ENCODE measurements at places on chromosomes 2 and 18.

GRCh38 chr2:107615039-107615438, 211.7 kb upstream of the RGPD4 start:
- DNase-seq: no peak

GRCh38 chr18:8780227-8780626, 74.9 kb downstream of the MTCL1 start:
- DNase-seq: no peak

DNA sequence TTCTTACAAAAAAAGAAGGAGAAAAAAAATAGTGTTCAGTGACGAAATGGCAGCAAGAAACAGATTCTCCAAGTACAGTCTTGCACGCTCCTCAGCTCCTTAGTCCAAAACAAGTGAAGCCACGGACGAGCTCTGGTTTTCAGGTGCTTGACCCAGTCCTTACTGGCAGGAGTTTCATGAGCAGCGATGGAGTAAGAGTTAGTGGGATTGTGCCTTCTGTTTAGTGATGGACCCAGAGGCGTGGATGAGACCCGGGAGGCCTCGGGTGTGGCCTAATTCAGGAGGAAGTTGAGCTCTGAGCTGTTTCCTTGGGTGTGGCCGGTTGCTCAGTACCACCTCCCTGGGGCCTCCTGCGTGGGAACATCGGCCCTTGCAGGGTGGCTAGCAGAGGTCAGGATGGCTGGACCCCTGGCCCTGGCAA, 52.0 kb downstream of the KIF5C start:
- peak; percentile 4 for DNase-seq

DNA sequence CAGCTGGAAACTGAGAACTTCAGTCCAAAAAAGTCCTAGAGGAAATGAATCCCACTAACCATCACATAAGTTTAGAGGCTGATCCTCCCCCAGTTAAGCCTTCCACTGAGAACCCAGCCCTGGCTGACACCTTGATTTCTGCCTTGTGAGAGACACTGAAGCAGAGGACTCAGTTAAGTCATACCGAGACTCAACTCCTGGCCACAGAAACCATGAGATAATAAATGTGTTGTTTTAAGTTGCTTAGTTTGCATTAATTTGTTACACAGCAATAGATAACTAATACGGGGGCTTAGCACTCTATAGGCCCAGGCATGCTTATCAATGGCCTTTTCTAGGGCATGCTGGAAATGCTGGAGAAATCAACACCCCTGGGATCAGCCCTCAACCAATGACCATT, 3.4 kb upstream of the ADD2 start:
- no peak for DNase-seq

GRCh38 chr2:241741016-241741415, 6.6 kb downstream of the D2HGDH start:
- DNase-seq: no peak

GRCh38 chr2:47207614-47208013, 52.5 kb upstream of the STPG4 start:
- DNase-seq: no peak
